Glomerular endothelial cell (primary cell): ENCODE measurements at places on chromosomes 12 and 14. TPM values are rescaled to one million over a fixed set of nuclear protein-coding genes. Genes with fewer than 3 reads are reported as not detected.

Gene CD27
- 0.53 TPM in 1 of 2 replicates, not detected in the other for total RNA-seq

Gene ANO2
- 13.0 and 32.4 TPM in 2 replicates for total RNA-seq

Gene SMIM41
- not detected in 2 replicates for total RNA-seq

Gene TTC8
- 10.6 and 17.3 TPM in 2 replicates for total RNA-seq

Gene LRP1
- 12.4 and 21.4 TPM in 2 replicates for total RNA-seq

Gene DAO
- not detected in 2 replicates for total RNA-seq

Gene OR4N5
- not detected in 2 replicates for total RNA-seq

DNA sequence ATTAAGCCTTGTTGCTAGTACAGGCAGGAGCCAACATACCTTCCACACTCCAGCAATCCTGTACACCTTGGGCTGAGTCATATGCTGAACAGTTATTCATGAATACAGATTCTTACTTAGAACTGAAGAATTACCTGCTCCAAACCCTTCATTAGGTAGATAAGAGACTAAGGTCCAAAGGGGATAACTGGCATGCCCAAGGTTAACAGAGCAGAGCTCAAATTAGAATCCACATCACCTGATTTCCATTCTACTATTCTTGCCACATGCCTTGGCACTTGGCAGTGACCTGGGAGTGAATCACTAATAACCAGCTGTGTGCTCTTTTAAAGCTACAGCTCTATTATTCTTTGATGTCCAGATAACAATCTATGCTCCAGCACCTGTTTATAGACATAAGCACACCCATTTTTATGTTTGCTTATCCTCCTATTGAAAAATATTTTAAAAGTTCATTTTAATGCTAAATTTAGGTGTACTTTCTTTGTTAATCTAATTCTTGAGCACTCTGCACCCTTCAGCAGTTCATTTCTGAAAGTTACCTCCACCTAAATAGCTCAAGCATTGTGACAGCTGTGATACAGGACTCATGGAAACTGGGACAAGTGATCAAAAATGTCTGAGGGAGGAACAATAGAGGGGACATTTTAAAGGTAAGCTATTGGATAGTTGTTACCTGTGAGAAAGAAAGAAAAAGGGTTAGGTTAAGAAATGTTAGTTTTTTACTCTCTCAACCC lies 19.4 kb downstream of the LPCAT3 start:
- no peak for DNase-seq

DNA sequence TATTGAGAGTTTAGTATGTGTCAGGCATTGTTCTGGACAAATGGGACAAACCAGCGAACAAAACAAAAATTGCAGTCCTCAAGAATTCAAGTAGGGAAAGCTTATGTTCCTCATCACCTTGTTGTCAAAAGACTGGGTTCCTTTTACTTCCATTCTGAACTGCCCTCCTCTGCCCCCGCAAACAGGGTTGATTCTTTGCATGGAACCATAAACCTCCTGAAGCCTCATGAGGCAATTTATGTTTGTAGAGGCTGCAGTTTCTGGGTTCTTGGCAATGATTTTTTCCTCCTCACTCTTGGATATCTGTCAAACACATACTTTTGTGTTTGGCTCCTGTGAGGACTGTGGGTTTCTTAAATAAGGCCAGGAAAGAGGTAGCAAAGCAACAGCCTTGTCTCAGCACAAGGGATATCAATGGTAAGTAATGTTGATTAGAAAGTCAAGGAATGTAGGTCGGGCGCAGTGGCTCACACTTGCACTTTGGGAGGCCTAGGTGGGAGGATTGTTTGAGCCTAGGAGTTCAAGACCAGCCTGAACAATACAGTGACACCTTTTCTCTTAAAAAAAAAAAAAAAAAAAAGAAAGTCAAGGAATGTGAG lies 13.9 kb downstream of the COPZ1 start:
- DNase-seq, result no peak

DNA sequence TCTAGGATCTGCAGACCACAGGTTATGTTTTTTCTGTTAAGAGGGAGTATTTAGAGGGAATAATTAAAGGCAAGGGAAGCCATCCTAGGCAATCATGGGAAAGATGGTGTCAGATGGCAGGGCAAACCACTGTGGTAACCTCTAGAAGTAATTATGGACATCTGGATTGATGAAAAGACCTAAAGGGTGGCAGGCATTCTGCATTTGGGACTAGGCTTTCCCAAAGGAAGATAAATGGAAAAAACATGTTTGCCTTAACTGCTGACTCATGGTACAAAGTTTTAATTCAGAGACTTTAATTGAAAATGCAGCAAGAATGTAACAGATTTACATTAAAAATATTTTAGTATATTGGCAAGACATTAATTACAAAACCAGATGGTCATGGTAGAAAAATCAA lies 88.1 kb downstream of the TMEM30B start:
- DNase-seq, result no peak

DNA sequence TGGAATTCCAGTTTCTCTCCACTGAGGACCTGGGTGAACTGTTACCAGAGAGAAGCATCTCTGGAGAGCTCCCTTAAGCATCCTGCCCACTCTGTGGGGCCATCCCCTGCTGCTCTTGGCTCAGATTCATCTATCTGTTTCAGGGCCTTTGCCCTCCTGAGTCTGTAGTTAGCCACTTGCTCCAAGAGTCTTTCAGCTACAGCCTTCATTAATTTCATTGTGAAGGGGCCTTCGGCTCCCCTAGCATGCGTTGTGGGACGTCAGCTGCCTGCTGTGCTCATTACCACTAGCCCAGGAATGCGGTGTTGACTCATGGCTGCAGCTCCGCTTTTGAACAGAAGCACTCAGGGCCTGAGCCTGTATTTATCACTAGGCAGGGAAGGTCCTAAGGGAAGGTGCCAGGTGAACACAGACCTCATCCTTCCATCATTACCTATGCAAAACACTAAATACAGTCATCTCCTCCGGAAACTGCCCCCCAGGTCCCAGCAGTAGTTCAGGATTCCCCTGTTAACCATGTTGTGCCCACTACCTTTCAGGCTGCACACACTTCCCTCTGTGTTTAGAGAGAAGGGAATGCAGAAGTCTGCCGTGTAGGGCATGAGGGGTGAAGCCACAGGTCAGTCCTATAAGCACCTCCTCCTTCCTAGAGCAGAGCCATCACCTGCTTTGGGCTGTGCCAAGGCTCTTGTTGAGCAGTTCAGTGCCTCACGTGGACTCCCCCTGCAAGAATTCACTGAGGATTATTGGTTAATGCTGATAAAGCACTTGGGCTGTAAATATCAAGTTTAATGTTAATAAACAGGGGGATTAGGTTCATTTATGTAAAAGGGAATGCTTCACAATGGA lies 191.4 kb downstream of the CACNA1C start:
- DNase-seq, result no peak

DNA sequence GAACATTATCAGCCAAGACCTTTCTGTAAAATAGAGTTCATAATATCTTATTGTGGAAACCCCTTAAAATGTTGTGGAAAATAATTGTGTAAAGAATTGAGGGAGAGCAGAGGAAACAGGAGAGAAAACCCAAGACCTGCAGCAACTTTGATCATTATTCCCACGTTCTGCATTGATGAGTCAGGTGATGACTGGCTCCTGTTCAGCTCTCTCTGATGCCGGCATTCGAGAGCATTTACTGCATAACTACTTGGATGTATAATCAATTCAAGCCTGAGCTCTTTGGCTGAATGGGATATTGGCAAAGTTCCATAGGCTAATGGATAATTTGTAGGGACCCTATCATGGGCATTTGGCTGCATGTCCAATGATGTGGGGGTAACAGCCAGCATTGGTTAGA lies 176.3 kb upstream of the ARID2 start:
- no peak for DNase-seq

- DNase-seq, result no peak
These were observed 252.1 kb upstream of the NAV3 start for GRCh38 chr12:77578466-77579220.

DNA sequence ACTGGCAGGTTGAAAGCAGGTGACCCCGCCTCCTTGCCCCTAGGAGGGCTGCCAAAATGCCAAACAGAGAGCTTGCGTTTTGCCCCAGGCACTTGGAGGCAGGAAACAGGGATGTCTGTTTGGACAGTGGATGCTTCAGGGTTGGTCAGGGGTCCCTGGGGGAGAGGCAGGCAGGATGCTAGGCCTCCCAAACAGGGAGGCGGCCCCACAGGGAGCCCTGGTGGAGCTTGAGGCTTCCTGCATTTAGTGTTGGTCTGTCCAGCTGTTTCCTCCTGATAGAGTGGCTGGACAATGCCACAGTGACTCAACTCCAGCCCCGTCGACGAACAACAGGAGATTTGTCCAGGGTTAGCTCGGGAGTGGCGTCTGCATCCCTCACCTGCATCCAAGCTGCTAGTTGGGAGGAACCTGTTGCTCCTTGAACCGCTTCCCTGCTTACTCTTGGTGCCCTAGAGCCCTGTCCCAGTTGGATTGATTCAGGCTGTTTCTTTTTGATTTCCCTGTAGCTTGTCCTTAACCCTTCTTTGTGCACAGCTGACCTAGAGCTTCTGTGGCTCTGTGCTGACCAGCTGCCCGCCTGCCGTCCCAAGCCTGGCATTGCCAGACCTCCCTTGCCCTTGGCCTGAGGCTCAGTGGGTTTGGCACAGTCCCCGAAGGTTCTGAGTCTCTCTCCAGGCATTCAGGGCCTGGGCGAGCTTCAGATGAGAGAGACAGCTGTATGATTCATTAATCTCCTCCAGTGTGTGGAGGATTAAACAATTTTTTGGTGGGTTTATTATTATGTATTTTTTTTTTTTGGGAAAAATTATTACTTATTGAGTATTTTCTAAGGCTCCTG lies 45.9 kb downstream of the TSPAN9 start:
- peak; percentile 84 for DNase-seq

- no peak for DNase-seq
These were observed 65.5 kb upstream of the PRKD1 start for GRCh38 chr14:29993143-29993542.

DNA sequence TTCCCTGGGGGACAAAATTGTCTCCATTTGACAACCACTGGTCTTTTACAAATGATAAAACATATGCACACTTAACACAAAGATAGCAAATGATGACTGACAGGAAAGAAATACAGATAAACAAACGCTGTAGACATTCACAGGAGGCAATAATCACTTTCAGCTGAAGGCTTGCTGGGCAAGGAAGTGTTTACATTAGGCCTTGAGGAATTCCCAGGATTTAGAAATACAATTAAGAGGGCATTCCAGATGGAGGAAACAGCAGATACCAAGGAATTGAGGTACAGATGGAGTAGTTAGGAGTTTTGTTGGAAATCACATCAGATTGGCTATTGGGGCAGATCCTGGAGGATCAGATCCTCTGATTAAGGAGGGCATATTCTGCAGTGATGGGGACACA lies 93.9 kb downstream of the DYRK2 start:
- DNase-seq, result no peak

DNA sequence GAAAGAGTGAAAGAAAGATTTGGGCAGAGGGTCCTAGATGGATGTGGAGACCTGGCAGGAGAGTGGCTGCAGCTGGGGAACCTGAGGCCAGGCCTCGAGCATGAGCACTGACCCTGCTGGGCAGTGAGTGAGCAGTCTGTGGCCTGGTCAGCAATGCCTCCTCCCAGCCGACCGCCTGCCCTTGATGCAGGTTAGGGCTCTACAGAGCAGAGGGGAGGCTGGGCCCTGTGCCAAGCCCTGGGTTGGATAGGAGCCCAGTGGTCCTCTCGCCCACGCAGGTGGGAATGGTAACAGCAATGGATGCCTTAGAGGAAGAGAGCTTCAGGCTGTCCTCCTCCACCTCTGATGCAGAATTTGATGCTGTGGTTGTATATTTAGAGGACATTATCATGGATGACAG lies 59.8 kb downstream of the RAB35 start:
- no peak for DNase-seq

DNA sequence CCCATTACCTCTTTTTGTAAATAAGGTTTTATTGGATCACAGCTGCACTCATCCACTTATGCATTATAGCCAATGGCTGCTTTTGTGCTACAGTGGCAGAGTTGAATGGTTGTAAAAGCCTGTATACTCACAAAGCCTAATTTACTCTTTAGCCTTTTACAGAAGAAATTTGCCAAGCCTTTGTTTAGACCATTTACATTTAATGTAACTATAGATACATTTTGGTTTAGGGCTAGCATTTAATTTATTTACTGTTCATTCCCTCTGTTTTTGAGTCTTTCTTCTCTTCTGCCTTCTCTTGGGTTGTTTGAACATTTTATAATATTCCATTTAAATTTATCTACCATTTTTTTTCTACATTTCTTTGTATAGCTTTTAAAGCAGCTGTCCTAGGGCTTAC lies 217.1 kb upstream of the AMIGO2 start:
- no peak for DNase-seq

GRCh38 chr14:92988786-92989755 lies 66.1 kb downstream of the CHGA start:
- no peak for DNase-seq

DNA sequence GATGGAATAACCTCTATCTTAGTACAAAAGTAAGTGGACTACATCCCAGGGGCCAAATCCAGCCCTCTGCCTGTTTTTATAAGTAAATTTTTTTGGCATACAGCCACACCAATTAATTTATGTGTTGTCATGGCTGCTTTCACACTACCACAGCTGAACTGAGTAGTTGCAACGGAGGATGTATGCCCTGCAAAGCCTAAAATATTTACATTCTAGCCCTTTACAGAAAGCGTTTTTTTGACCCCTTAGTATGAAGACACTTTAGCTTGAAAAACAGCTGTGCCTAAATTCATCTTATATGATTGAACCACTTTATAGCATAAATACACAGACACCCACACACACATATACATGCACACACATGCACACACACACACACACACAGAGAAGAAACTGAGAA lies 501.6 kb downstream of the EGLN3 start:
- DNase-seq, result no peak

- DNase-seq, result no peak
These were observed 243.1 kb upstream of the FOXN3 start for GRCh38 chr14:89660166-89660565.

DNA sequence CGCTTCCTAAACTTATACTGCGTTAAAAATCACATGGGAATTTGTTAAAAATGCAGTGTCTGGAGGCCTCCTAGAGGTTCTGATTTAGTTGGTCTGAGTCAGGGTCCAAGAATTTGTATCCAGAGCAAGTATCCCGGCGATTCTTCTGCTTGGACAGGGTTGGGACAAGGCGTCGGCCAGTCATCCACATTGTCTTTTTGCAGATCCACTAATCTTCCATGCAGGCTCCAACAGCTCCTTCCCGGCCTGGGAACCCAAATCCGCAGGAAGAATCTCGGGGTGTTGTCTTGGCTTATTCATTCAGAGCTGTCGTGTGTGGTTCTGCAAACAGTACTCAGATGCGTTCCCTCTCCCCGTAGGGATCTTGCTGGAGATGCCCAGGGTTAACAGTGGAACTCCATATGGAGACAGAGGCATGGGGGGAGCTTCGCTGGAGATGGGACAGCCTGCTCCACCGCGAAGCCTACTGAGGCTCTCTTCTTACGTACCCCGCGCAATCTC lies 25.3 kb downstream of the GPRC5D start:
- DNase-seq, result no peak

DNA sequence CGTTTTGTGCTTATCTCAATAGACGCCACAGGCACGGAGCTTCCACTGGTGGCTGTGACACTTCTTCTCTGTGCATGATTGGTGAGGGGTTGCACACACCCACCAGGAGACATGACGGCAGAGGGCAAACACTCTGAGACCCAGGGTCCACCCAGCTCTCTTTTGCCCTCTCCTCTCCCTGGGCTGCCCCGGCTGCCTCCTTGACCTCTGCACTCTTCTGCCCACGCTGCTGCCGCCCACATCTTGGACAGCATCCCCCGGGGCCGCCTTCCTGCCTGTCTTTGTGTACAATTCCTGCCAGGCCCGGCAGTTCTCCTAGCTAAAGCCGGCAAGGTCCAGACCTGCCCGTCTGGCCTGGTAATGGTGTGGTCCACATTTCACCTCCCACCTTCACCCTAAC lies 44.7 kb downstream of the DPF3 start:
- no peak for DNase-seq

GRCh38 chr12:19387161-19387560 lies 52.1 kb upstream of the AEBP2 start:
- no peak for DNase-seq

GRCh38 chr12:41527534-41528116 lies 339.5 kb downstream of the PDZRN4 start:
- no peak for DNase-seq
